ENCODE measurements at places on chromosomes 3 and 15.

- no peak for DNase-seq
Measured at GRCh38 chr15:48679952-48680351, 34.4 kb upstream of the FBN1 start.

DNA sequence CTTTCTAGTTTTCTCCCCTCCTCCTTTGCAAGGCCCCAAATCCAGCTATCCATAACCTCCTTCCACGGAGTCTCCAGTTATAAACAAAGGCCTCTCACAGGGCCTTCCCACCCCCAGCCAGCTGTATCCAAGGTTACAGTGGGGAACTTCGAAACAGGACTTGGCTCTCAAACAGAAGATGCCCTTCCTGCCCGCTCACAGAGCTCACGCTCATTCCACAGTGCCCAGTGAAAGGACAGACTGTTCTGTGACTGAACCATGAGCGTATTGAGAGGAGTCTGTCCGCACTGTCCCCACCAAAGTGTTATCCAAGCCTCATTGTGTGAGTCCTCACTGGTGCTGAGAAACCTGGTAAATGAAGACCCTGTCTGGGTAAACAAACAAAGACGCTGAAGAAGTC is 35.4 kb downstream of the ARHGAP31 start:
- DNase-seq: no peak

GRCh38 chr15:94843060-94843459 is 611.7 kb downstream of the MCTP2 start:
- no peak for DNase-seq

GRCh38 chr3:127881586-127881985 is 33.4 kb upstream of the KBTBD12 start:
- DNase-seq: no peak

DNA sequence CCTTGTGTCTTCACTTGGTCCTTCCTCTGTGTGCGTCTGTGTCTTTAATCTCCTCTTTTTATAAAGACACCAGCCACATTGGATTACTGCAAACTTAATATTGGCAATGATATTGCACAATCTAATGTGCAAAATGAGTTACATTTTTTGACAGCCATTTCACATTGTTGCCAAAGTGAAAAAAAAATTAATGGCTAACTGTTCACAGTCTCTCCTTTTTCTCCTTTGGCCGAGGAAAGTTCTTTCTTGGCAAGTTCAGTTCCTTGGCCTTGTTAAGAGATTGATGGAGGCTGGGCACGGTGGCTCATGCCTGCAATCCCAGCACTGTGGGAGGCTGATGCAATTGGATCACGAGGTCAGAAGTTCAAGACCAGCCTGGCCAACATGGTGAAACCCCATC is 62.2 kb upstream of the ZNF280D start:
- DNase-seq: no peak

Data from dermis microvascular lymphatic vessel endothelial cell (primary cell).